Activated T-helper 2 cell treated with anti-CD3 and anti-CD28 coated beads, Interferon-gamma antibody, Interleukin-2, Interleukin-4, amounts not matched to agents 10 μg/mL and 5 μg/mL and 100 μg/mL, durations not matched to agents 14 hours and 24 hours and 36 hours (primary cell): ENCODE measurements at places on chromosomes 3 and 15.

DNA sequence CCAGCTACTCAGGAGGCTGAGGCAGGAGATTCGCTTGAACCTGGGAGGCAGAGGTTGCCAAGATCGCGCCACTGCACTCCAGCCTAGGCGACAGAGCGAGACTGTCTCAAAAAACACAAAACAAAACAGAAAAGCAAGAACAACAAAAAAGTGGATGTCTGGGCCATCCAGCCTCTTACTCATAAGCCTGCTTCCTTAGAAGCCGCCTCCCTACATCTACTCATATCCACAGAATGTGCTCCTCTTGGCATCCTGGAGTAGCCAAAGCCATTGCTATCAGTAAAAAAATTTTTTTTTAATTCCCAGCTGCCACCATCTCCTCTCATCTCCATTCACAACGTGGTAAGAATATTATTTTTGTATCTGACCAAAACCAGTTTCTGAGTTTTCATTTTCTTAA is 10.8 kb downstream of the ZSCAN2 start:
- H3K27me3 ChIP-seq, result no peaks in the 10 kb centered on the region
- no peak for DNase-seq
- no peak overlapping the region for H3K4me3 ChIP-seq
- H3K36me3 ChIP-seq, result peaks cover 31% of the 10 kb centered on the region

DNA sequence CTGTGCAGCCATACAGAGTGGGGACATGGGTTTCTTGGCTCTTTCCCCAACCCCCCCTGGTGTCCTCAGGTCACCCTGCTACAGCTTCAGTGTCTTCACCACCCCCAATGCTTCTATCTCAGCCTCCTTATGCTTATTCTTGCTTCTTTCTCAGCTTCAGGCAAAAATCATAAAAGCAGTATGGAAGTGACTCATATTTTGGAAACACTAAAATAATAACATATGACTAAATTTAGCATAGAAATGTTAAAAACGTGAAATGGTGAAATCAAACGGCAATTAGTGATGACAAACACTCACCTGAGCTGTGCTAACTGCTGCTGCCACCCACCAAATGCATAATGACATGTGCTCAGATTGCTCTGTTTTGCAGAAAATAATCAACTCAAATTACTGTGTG is 475.2 kb upstream of the EPHA3 start:
- DNase-seq, result no peak
- H3K4me3 ChIP-seq, result no peak overlapping the region
- no peaks in the 10 kb centered on the region for H3K4me1 ChIP-seq
- no peaks in the 10 kb centered on the region for H3K27me3 ChIP-seq
- no peak overlapping the region for H3K27ac ChIP-seq

GRCh38 chr15:73273181-73274002 is 95.4 kb downstream of the HCN4 start:
- no peak overlapping the region for H3K4me3 ChIP-seq
- peak; percentile 15 for DNase-seq
- peaks cover 4% of the 10 kb centered on the region for H3K4me1 ChIP-seq
- H3K36me3 ChIP-seq, result no peaks in the 10 kb centered on the region
- no peak overlapping the region for H3K27ac ChIP-seq

GRCh38 chr15:63434576-63435186 is 53.0 kb upstream of the CA12 start:
- peaks cover 3% of the 10 kb centered on the region for H3K27me3 ChIP-seq
- DNase-seq, result no peak
- no peaks in the 10 kb centered on the region for H3K36me3 ChIP-seq
- no peak overlapping the region for H3K4me3 ChIP-seq

GRCh38 chr15:89533861-89534544 is 37.6 kb upstream of the RHCG start:
- H3K4me3 ChIP-seq, result no peak overlapping the region
- H3K27ac ChIP-seq, result no peak overlapping the region
- H3K36me3 ChIP-seq, result no peaks in the 10 kb centered on the region
- H3K27me3 ChIP-seq, result peaks cover 16% of the 10 kb centered on the region

- H3K36me3 ChIP-seq, result no peaks in the 10 kb centered on the region
- DNase-seq, result no peak
- H3K4me1 ChIP-seq, result no peaks in the 10 kb centered on the region
- no peaks in the 10 kb centered on the region for H3K27me3 ChIP-seq
- H3K27ac ChIP-seq, result no peak overlapping the region
- H3K4me3 ChIP-seq, result no peak overlapping the region
Observed at GRCh38 chr15:93360318-93360717, 271.3 kb upstream of the RGMA start.

- no peak for DNase-seq
- peaks cover 2% of the 10 kb centered on the region for H3K27me3 ChIP-seq
- H3K36me3 ChIP-seq, result no peaks in the 10 kb centered on the region
- H3K4me1 ChIP-seq, result no peaks in the 10 kb centered on the region
- H3K27ac ChIP-seq, result no peak overlapping the region
Observed at GRCh38 chr3:41464858-41465257, 265.6 kb downstream of the CTNNB1 start.

DNA sequence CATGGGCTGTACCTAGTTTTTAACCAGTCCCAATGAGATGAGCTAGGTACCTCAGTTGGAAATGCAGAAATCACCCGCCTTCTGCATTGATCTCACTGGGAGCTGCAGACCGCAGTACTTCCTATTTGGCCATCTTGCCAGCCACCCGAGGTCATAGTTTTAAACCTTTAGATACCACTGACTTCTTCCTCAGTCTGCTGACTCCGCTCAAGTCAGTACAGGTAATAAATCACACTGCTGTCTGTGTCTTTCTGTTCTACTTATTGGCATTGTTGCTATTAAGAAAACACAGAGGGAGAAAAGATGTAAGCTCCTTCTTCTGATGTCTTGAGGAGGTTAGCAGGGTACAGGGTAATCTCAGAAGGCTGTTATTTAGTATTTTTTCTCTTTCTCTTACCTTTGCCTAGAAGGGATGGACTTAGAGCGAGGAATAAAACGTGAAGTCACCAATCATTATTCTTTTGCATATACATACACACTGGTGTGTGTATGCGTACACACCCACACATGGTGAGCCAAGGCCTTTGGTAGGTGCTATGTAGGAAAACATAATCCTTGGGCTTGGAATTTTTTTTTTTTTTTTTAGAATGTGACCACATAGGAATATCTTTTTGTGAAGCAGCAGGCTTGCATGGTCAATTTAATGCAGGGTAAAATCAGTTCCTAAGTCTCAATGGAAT is 197.2 kb downstream of the EDEM1 start:
- DNase-seq, result no peak
- H3K4me3 ChIP-seq, result no peak overlapping the region
- H3K36me3 ChIP-seq, result no peaks in the 10 kb centered on the region
- no peaks in the 10 kb centered on the region for H3K4me1 ChIP-seq

- no peaks in the 10 kb centered on the region for H3K36me3 ChIP-seq
- H3K4me1 ChIP-seq, result peaks cover 15% of the 10 kb centered on the region
- no peak overlapping the region for H3K4me3 ChIP-seq
- no peak for DNase-seq
Observed at GRCh38 chr3:187942658-187943241, 197.5 kb upstream of the BCL6 start.

GRCh38 chr3:125436921-125437320 is 61.8 kb upstream of the ZNF148 start:
- H3K27ac ChIP-seq, result no peak overlapping the region
- no peak for DNase-seq
- H3K27me3 ChIP-seq, result peaks cover 4% of the 10 kb centered on the region
- H3K4me1 ChIP-seq, result peaks cover 2% of the 10 kb centered on the region
- H3K36me3 ChIP-seq, result no peaks in the 10 kb centered on the region

GRCh38 chr3:41365973-41366372 is 166.7 kb downstream of the CTNNB1 start:
- no peaks in the 10 kb centered on the region for H3K27me3 ChIP-seq
- DNase-seq, result no peak
- no peak overlapping the region for H3K27ac ChIP-seq
- no peaks in the 10 kb centered on the region for H3K4me1 ChIP-seq
- no peaks in the 10 kb centered on the region for H3K36me3 ChIP-seq

DNA sequence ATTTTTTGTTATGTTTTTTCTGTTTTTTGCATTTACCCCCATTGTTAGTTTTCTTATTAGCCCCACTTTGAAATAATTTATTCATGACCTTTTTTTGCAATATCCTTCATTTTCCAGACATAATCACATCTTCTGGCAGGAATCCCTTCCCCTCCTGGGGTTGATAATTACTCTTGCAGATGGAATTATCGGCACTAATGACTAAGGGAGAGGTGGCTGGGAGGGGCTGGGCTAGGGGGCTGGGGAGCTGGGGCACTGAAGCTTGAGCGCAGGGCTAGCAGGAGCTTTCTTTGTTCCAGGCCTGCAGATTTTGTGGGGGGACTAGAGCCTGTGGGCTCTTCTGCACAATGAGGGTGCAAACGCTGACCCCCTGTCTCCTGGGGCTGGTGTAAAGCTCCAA is 77.8 kb downstream of the RAB11A start:
- H3K36me3 ChIP-seq, result no peaks in the 10 kb centered on the region
- H3K4me1 ChIP-seq, result peaks cover 8% of the 10 kb centered on the region
- no peak overlapping the region for H3K27ac ChIP-seq
- no peak overlapping the region for H3K4me3 ChIP-seq
- no peak for DNase-seq

GRCh38 chr15:68234060-68234459 is 4.5 kb upstream of the CLN6 start:
- peaks cover 7% of the 10 kb centered on the region for H3K27me3 ChIP-seq
- H3K27ac ChIP-seq, result no peak overlapping the region
- peaks cover 5% of the 10 kb centered on the region for H3K4me1 ChIP-seq
- no peak overlapping the region for H3K4me3 ChIP-seq

DNA sequence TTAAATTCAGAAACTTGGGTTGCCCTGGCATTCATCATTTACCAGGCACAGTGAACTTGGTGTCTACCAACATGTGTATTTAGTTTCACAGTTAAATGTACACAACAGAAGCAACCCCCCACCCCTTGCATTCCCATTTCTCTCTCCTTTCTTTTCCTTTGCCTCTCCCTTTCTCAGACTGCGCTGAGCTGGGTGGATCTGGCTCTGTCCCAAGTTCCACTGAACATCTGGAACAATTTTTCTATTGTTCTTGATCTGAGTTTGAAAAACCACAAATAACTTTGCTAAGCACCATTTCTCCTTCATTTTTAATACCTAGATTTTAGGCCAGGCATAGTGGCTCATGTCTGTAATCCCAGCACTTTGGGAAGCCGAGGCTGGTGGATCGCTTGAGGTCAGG is 242.2 kb downstream of the ABHD5 start:
- no peak overlapping the region for H3K27ac ChIP-seq
- no peaks in the 10 kb centered on the region for H3K4me1 ChIP-seq
- H3K36me3 ChIP-seq, result no peaks in the 10 kb centered on the region
- peaks cover 6% of the 10 kb centered on the region for H3K27me3 ChIP-seq
- DNase-seq, result no peak

DNA sequence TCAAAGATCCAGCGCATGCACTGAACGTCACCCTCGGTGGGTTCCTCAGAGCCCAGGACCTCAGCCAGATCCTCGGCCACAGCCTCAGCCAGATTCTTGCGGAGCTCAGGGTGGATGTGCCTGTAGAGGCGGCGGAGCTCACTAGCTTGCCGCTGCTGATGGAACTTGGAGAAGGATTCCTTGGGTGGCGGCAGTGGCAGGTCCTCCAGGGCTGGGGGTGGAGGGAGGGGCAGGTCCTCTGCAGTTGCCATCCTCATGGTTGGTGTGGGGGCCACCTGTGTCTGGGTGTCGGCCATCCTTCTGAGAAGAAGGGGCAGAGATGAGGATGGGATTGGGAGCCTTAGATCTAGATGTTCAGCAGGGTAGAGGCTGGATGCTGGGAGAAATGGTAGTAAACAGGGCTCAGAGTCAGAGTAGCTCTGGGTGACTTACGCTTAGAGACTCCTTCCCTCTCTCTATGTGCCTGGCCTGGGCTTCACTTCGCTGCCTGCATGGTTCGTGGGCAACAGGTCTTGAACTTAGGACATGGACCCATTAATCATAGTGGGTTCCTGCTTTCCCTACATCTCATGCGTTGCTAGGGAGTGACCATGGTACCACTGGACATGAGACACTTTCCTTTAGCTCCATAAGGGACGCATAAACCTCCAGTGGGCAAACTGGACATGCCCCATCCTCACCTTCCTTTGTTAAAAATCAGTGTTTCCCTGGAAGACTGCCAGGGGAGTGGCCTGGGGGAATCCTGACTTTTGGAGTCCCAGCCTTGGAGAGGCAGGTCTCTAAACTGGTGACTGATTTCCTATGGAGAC is 3.0 kb downstream of the XIRP1 start:
- H3K4me3 ChIP-seq, result no peak overlapping the region
- H3K4me1 ChIP-seq, result peaks cover 24% of the 10 kb centered on the region
- DNase-seq, result peak; percentile 7
- no peaks in the 10 kb centered on the region for H3K27me3 ChIP-seq
- H3K27ac ChIP-seq, result no peak overlapping the region

DNA sequence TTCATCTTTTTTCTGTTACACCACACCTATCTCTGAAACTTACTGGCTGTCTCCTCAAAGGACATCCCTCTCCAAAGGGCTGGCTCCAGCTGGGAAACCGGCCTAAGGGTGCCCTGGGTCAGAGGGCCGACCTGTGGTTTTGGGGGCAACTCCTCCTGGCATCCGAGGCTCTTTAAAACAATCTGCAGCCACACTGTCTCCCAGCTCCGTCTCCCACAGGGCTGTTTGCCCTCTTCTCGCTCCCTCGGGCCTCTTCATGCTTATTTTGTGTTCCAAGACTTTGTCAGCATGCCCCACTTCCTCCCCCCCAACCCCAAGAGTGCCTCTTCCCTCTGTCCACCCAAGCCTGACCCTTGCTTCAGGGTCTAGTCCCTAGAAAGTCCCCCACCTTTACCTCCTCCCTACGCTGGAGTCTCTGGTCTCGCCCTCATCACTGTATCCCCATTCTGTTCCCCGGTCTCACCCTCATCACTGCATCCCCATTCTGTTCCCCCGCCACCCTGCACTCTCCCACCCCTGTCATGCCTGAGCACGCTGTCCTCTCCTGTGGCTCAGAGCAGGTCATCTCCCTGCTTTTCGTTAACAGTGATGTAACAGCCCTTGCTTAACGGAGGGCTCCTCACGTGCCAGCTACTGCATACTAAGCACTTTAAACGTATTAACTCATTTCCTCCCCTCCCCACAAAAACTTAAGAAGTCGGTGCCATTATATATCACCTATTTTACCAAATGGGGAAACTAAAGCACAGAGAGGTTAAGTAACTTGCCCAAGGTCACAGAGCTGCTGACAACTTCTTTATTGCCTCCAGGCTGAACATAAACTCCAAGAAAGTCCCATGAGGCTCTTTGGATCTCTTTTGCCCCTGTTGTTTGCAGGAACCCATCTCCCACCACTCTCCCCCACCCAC is 1.1 kb upstream of the CSK start:
- H3K36me3 ChIP-seq, result peaks cover 28% of the 10 kb centered on the region
- peak; percentile 39 for DNase-seq
- H3K27ac ChIP-seq, result peak overlapping the region; percentile 99
- H3K27me3 ChIP-seq, result no peaks in the 10 kb centered on the region
- peak overlapping the region; percentile 97 for H3K4me3 ChIP-seq
- peaks cover 69% of the 10 kb centered on the region for H3K4me1 ChIP-seq

GRCh38 chr3:69568951-69569350 is 170.3 kb upstream of the MITF start:
- no peak for DNase-seq
- H3K27me3 ChIP-seq, result no peaks in the 10 kb centered on the region
- H3K36me3 ChIP-seq, result no peaks in the 10 kb centered on the region

DNA sequence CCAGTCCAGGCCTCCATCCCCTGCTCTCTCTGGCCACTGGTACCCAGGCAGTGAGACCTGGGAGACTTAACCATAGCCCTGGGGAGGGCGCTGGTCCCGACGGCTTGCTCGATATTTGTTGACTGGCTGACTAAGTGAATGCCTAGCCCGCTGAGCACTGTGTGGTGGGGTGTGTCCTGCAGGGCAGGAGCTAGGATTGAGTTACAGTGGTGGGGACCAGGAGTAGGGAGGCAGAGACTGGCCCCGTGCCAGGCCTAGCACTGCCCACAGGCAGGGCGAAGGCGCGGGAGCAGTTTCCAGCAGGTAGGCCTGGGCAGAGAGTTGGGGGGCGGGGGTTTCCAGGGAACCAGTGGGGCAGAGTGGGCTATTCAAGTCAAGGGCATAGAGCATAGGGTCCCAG is at the start of gene VILL:
TSS of gene VILL (plus strand) at position 260 of the 400 bp plus-strand sequence. CDS start 2,887 bp downstream, outside the sequence.
- peaks cover 21% of the 10 kb centered on the region for H3K4me1 ChIP-seq
- H3K27me3 ChIP-seq, result no peaks in the 10 kb centered on the region
- DNase-seq, result no peak
- no peak within 1 kb of the TSS for H3K4me3 ChIP-seq
- peaks cover 3% of the 10 kb centered on the region for H3K36me3 ChIP-seq
